ENCODE measurements at places on chromosomes 7 and 10. TPM values are rescaled to one million over a fixed set of nuclear protein-coding genes. Genes with fewer than 3 reads are reported as not detected.

DNA sequence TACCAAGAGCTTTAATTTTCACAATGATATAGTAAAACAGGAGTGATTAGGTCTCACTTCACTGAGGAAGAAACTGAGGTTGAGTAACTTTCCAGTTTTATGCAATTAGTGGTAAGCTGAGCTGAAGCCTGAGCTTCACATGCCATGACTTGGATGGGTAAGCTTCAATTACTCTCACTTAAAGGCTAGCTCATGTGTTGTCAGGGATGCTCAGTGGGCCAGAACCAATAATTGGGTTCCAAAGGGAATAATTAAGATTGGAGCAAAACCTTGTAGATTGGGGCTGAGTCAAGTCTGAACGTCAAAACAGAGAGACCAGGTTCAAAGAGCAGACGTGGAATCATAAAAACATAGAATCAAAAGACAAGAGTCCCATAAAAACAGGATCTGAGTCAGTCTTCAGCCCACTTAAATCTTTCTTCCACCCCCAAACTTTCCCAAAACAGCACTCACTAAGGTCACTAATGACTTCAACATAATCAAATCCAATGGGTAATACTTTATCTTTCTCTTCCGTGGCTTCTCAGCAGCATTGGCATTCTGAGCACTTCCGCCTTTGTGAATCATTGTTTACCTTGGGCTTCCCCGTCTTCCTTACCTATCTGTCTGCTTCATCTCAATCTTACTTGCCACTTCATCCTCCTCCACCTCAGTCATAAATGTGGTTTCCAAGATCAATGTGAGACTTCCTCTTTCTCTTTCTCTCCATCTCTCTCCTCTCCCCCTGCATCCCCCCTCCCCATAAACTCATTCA, 23.0 kb upstream of the EGFR start:
- H3K4me1 ChIP-seq, result no peaks in the 10 kb centered on the region
- H3K27me3 ChIP-seq, result no peaks in the 10 kb centered on the region
- DNase-seq, result no peak

TM9SF3 gene
- 53.5 TPM for total RNA-seq

SLC12A9 gene
- 12.2 TPM for total RNA-seq

DNA sequence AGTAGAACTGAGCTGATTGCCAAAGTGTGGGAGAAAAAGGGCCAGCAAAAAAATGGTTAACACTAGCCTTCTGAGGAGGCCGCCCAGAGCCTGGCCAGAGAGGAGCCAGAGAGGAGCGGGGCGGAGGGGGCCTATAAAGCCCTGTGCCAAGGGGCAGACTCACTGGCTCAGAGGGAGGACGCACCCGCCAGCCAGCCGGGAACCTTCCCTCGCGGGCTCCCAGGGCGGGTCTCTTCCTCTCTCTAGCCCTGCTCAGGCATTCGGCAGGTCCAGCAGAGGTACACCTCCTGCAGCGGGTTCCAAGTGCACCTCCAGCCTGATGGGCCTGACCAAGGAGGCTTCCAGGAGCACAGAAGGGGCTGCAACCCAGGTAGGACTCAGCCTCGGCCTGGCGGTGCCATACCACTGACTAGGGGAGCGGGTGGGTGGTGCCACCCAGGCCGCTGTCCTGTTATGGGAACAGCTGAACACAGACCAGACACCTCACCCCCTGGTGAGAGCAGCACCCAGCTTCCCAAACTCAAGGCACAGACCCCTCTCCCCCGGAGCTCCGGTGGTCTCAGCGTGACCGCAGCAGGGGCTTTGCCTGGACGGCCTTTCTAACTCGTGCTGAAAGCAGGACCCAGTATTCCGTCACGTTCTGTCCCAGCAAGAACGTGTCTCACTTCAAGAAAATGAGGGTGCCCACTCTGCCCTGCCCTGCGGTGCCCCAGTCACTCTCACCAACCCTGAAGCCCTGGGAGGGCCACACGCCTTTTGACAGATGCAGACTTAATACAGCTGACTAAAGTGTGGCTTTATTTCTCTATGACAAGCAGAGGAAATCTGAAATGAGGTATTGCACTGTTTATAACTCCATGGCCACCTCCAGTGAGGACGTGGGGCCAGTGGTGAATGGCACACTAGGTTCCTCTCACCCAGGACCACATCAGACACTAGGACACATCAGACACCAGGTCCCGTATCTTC, at the start of gene GPER1:
Gene GPER1, plus strand, starts transcription at position 162 of the 969 bp plus-strand sequence. CDS start 3,616 bp downstream, outside the sequence.
- H3K36me3 ChIP-seq, result no peaks in the 10 kb centered on the region
- no peak within 1 kb of the TSS for H3K27ac ChIP-seq
- peaks cover 5% of the 10 kb centered on the region for H3K4me1 ChIP-seq

SEMA3A gene
- 19.4 TPM for total RNA-seq

- H3K36me3 ChIP-seq, result no peaks in the 10 kb centered on the region
- no peaks in the 10 kb centered on the region for H3K27me3 ChIP-seq
- no peak overlapping the region for H3K27ac ChIP-seq
- no peak for DNase-seq
- H3K4me3 ChIP-seq, result no peak overlapping the region
- no peaks in the 10 kb centered on the region for H3K4me1 ChIP-seq
Observed at GRCh38 chr10:3616880-3617279, 168.1 kb downstream of the KLF6 start.

- no peak for DNase-seq
- H3K4me3 ChIP-seq, result no peak overlapping the region
- no peaks in the 10 kb centered on the region for H3K27me3 ChIP-seq
Observed at GRCh38 chr10:32982293-32982709, 24.3 kb upstream of the ITGB1 start.

EBF3 gene
- 13.2 TPM for total RNA-seq

DNA sequence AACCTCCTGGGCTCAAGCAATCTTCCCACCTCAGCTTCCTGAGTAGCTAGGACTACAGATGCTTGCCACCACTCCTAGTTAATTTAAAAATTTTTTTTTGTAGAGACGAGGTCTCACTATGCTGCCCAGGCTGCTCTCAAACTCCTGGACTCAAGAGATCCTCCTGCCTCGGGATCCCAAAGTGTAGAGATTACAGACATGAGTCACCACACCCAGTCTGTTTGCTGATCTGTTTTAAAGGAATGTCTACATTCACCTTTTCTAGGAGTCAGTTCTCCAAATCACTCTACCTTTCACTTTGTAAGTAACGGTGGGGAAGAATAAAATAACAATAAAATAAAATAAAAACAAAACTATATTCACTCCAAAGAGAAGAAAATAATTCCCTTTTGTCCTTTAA, 86.6 kb upstream of the AGBL3 start:
- H3K4me1 ChIP-seq, result peaks cover 26% of the 10 kb centered on the region
- H3K4me3 ChIP-seq, result no peak overlapping the region
- H3K27me3 ChIP-seq, result no peaks in the 10 kb centered on the region
- peak; percentile 40 for DNase-seq
- H3K27ac ChIP-seq, result peak overlapping the region; percentile 42
- H3K36me3 ChIP-seq, result peaks cover 20% of the 10 kb centered on the region

DNA sequence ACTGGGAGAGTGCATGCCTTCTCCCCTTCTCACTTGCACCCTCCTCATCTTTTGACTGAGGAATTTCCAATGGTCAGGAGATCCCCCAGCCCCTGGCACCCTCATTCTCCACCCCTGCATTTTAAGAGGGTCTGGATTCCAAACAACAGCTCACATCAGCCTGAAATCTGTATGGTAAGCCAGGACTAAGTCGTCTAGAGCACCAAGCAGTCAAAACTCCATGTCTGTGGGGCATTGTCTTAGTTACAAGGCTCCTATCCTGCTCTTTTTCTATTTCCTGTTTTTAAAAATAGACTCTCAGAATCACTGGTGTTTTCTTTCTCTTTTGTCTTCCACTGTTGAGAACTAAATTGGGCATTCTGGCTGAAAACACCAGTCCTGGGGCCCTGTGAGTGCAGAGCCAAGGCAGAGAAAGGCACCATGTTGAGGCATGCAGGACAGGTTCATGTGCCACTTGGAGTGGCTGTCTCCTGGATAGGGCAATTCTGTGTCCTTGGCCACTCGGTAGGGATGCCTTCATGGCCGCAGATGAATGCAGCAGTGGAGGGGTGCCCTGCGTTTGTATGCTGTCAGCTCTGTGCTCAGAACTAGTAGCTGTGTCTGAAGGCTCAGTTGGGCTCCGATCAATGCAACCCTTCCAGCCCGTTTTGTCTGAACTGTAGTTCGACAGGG, 216.6 kb upstream of the YAE1 start:
- no peak for DNase-seq
- H3K27ac ChIP-seq, result no peak overlapping the region
- H3K36me3 ChIP-seq, result no peaks in the 10 kb centered on the region
- H3K4me3 ChIP-seq, result no peak overlapping the region

GDF2 gene
- not detected for total RNA-seq

DNA sequence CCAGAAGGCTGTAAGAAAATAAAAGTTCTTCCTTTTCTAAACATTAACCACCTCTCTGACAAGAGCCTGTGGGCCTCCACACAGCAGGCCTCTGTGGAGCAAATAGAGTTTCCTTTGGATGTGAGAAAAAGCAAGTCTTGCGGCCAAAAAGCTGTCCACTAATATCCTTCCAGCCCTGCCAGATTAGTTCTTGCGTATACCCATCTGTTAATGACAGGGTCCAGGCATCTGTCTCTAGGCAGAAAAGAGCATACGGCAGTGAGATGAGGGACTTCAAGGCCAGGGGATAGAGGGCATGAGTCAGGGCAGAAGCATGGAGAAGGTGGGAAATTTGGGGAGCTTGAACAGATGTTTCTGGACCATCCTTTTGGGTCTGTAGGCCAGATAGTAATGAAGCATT, 164.9 kb downstream of the NSUN6 start:
- DNase-seq, result no peak
- no peak overlapping the region for H3K4me3 ChIP-seq
- H3K36me3 ChIP-seq, result no peaks in the 10 kb centered on the region
- no peaks in the 10 kb centered on the region for H3K4me1 ChIP-seq

GRCh38 chr10:59173414-59173813, 3.0 kb upstream of the PHYHIPL start:
- H3K27ac ChIP-seq, result no peak overlapping the region
- no peaks in the 10 kb centered on the region for H3K36me3 ChIP-seq
- no peaks in the 10 kb centered on the region for H3K4me1 ChIP-seq
- H3K27me3 ChIP-seq, result no peaks in the 10 kb centered on the region
- no peak for DNase-seq
- H3K4me3 ChIP-seq, result no peak overlapping the region

All from SJCRH30 (cell line).